ENCODE measurements at places on chromosomes 1 and 21. TPM values are rescaled to one million over a fixed set of nuclear protein-coding genes. Genes with fewer than 3 reads are reported as not detected.

Gene SYT11
- 22.7 TPM for total RNA-seq

Gene PRDM16
- total RNA-seq = not detected

Gene SPATA17
- 0.33 TPM for total RNA-seq

Gene TNNI3K
- not detected for total RNA-seq

Gene SLC22A15
- 0.68 TPM for total RNA-seq

Gene PGBD5
- not detected for total RNA-seq

Gene HSPB7
- not detected for total RNA-seq

Gene TMEM79
- total RNA-seq = 10.8 TPM

Gene FUCA1
- total RNA-seq = 14.1 TPM

Gene MAP10
- 1.8 TPM for total RNA-seq

Gene TMCC2
- total RNA-seq = 7.1 TPM

- H3K36me3 ChIP-seq = peaks cover 5% of the 10 kb centered on the region
- no peak overlapping the region for H3K27ac ChIP-seq
- H3K4me3 ChIP-seq = no peak overlapping the region
- H3K4me1 ChIP-seq = no peaks in the 10 kb centered on the region
- no peaks in the 10 kb centered on the region for H3K27me3 ChIP-seq
- DNase-seq = no peak
Measured at GRCh38 chr1:10074059-10074851, 41.5 kb downstream of the UBE4B start.

DNA sequence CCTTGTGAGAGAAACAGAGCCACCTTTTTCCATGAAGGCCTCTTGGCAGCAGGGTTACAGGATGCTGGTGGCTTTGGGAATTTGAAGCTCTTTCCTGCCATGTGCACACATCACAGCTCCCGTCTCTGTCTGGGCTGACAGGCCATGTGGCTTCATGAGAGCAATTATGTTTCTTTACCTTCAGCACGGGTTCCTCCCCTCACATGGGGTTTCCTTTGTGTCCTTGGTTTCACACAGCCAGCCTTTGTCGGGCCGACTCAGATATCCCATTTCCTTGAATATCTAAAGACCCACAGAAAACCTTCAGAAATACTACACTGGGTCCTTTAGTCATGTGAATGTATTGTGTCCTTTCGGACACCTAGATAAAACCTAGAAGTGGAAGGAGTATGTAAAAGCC, 7.1 kb downstream of the CLIC6 start:
- no peak overlapping the region for H3K4me3 ChIP-seq
- H3K36me3 ChIP-seq = no peaks in the 10 kb centered on the region
- no peak for DNase-seq
- peaks cover 6% of the 10 kb centered on the region for H3K27me3 ChIP-seq
- no peak overlapping the region for H3K27ac ChIP-seq
- H3K4me1 ChIP-seq = peaks cover 3% of the 10 kb centered on the region

DNA sequence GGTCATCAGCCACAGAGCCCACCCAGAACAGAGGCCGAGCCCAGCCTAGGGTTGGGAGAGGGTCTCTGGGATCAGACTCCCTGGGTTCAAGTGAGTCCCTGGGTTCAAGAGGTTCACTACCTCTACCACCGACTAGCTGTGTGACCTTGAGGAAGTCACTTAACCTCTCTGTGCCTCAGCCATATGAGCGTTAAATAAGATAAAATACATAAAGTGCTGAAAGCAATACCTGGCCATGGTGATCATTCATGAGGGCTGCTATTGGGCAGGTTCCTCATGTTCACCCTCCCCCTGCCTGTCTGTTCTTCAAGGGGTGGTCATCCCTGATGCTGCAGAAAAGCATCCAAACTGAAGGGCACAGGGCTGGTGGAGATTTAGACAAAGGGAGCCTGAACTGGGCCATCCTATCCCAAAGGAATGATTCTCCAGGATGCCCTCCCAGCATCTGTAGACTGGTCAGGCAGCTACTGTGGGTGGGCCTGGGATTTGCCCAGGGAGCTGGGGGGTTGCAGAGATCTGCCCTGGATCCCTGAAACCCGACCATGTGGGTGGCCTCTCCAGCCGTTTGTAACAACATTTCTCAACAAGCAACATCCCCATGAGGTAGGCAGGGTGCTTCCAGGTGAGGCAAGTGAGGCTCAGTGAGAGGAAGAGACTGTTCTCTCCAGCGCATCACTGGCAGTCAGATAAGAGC, 196.6 kb downstream of the MATN1 start:
- H3K4me1 ChIP-seq = no peaks in the 10 kb centered on the region
- DNase-seq = no peak
- H3K27me3 ChIP-seq = no peaks in the 10 kb centered on the region
- no peak overlapping the region for H3K27ac ChIP-seq

DNA sequence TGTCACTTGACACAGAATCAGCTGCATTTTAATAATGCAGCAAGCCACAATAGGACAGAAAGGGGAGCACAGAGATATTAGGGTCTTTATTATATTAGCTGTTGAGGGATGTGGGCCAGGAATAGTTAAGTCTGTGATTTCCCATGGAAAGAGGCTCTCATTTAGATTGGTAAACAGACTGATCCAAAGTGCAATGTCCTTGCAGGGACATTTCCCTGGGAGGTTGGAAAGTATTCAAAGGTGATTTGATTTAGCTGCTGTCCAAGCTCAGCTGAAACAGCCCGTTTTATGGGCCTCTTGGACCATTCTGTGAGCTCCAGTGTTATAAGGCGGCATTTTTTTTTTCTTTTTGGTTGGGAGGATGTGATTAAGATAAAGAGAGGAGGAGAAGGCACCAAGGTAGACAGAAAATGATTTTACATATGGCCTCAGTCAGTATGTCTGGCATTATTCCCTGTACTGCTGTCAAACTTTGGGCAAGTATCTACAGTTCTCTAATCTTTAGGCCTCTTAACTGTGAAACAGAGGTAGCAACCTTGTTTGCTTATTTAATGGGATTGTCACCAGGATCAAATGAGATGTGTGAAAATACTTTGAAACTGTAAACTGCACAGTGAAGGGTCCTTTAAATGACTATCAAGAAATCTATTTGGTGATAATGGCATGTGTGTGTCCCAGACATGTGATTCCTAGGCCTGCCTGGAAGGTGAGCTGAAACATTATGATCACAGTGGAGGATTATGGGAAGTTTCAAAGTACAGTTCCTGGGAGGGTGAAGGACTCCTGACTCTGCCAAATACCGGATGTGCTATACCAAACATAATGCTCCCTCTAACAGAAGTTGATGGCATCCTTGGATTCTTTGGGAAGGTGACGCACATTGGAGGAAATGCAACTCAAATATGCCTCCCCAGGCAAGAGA, 62.2 kb downstream of the NOS1AP start:
- DNase-seq = no peak
- no peaks in the 10 kb centered on the region for H3K36me3 ChIP-seq
- peaks cover 5% of the 10 kb centered on the region for H3K27me3 ChIP-seq
- H3K27ac ChIP-seq = no peak overlapping the region
- no peaks in the 10 kb centered on the region for H3K4me1 ChIP-seq
- no peak overlapping the region for H3K4me3 ChIP-seq

GRCh38 chr1:183131166-183131565, 54.9 kb upstream of the LAMC2 start:
- no peaks in the 10 kb centered on the region for H3K27me3 ChIP-seq
- no peak for DNase-seq
- no peak overlapping the region for H3K27ac ChIP-seq

DNA sequence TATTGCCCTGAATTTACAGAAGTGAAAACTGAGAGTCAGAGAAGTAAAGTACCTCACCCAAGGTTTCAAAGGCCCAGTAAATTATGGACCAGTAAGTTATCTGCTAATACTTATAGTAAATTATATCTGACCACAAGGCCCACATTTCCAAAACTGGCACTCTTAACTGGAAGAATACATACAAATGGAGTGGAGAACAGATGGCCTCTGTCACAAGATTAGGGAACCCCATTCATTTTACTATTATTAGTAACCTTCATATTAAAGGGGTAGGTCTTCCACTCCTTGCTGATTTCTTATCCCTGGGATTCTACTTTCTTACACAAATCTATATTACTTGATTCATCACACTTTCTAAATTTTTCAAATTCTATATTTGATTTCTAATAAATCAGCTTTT, 588.8 kb downstream of the NEGR1 start:
- H3K27me3 ChIP-seq = no peaks in the 10 kb centered on the region
- no peaks in the 10 kb centered on the region for H3K36me3 ChIP-seq

- no peak overlapping the region for H3K4me3 ChIP-seq
- no peak for DNase-seq
- no peaks in the 10 kb centered on the region for H3K4me1 ChIP-seq
- no peaks in the 10 kb centered on the region for H3K27me3 ChIP-seq
- H3K36me3 ChIP-seq = no peaks in the 10 kb centered on the region
Measured at GRCh38 chr21:14099570-14099969, 111.2 kb downstream of the LIPI start.

DNA sequence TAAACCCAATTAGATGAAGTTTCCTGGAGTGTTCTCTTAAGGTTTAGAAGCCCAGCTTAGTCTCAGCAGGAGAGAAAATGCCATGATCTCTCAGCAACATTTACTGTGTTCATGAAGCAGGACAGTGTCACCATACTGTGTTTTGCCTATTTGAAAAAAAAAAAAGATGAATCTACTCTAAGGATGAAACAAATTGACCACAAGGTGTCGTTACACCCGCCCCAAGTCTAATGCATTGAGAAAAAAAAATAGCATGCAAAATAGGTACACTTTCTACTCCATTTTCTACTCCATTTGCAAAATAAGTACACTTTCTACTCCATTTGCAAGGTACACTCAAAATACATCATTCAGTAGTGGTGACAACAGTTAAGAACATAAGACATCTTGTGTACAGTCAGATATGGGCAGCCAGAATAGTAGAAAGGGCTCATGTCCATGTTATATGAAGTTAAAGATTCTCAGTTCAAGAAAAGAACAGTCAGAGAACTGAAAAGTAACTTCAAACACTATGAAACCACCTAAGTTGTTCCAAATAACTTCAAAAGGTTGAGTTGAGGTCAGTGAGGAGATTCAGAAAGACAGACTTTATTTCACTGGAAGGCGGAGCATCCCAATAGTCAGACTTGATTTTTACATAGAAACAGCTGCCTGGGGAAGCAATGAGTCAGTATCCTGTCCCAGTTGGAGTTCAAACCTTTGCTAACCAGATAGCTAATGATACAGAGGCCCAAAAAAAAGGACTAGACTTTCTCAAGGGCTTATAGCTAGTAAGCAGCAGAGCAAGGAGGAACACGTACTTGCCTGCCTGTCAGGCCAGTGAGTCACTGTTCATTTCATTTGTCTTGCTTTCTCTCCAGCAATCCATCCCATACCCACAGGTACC, 13.3 kb downstream of the PLPPR5 start:
- H3K4me1 ChIP-seq = no peaks in the 10 kb centered on the region
- DNase-seq = no peak
- no peaks in the 10 kb centered on the region for H3K27me3 ChIP-seq
- no peak overlapping the region for H3K27ac ChIP-seq
- no peak overlapping the region for H3K4me3 ChIP-seq
- H3K36me3 ChIP-seq = no peaks in the 10 kb centered on the region

DNA sequence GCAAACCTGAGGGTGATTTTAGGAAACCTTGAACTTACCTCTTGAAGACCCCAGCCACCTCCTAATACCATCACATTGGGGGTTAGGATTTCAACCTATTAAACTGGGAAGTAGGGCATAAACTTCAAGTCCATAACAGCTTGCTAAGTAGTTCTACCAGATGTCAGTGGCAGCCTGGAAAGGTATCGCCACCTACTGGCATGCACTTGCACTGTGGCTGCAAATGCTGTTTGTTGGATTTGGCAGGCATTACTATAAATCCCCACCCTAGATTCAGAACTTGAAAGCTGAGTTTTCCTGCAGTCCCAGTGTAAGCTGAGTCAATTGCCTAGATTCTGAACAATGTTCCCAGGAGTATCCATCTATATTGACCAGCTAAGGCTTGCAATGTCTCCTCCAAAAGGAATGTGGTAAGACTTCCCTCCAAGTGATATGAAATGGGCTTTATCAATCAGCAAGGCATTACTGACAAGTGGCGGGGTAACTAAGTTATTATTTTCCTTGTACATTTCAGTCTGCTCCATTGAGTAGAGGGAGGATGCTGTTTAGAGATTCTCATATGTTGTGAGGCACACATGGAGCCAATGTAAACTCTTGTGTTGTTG, 474.5 kb downstream of the PTPRC start:
- H3K36me3 ChIP-seq = no peaks in the 10 kb centered on the region
- H3K4me1 ChIP-seq = no peaks in the 10 kb centered on the region
- H3K27me3 ChIP-seq = no peaks in the 10 kb centered on the region

GRCh38 chr1:201141418-201141817, 12.9 kb downstream of the TMEM9 start:
- peaks cover 14% of the 10 kb centered on the region for H3K36me3 ChIP-seq
- H3K4me3 ChIP-seq = no peak overlapping the region
- H3K27ac ChIP-seq = no peak overlapping the region
- no peak for DNase-seq
- H3K4me1 ChIP-seq = no peaks in the 10 kb centered on the region
- no peaks in the 10 kb centered on the region for H3K27me3 ChIP-seq

- no peaks in the 10 kb centered on the region for H3K4me1 ChIP-seq
- DNase-seq = no peak
- no peak overlapping the region for H3K4me3 ChIP-seq
- no peaks in the 10 kb centered on the region for H3K36me3 ChIP-seq
- H3K27me3 ChIP-seq = no peaks in the 10 kb centered on the region
Measured at GRCh38 chr1:36735939-36736730, 253.4 kb upstream of the CSF3R start.

- no peaks in the 10 kb centered on the region for H3K4me1 ChIP-seq
- H3K4me3 ChIP-seq = no peak overlapping the region
- no peaks in the 10 kb centered on the region for H3K27me3 ChIP-seq
- no peaks in the 10 kb centered on the region for H3K36me3 ChIP-seq
Measured at GRCh38 chr1:113678159-113678469, 81.2 kb downstream of the PHTF1 start.

GRCh38 chr1:109669246-109669948, 1.5 kb downstream of the GSTM2 start:
- no peak overlapping the region for H3K4me3 ChIP-seq
- H3K36me3 ChIP-seq = no peaks in the 10 kb centered on the region
- H3K27me3 ChIP-seq = no peaks in the 10 kb centered on the region
- H3K4me1 ChIP-seq = peaks cover 4% of the 10 kb centered on the region
- DNase-seq = no peak

DNA sequence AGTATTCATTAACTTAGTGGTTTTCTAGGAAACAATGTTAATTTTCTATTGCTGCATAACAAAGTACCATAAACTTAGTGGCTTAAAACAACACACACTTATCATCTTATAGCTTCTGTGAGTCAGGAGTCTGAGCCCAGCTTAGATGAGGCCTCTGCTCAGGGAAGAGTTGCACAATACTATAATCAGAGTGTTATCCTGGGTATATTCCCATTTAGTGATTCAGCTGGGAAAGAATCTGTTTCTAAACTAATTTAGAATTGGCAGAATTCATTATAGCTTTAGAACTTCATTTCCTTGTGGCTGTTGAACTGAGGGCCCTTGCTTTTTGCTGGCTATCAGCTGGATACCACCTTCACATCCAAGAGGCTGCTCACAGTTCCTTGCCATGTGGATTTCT, 515.5 kb downstream of the BRINP3 start:
- H3K27me3 ChIP-seq = no peaks in the 10 kb centered on the region
- no peaks in the 10 kb centered on the region for H3K36me3 ChIP-seq
- H3K4me1 ChIP-seq = no peaks in the 10 kb centered on the region

Measured in CD8-positive, alpha-beta memory T cell (primary cell).